H1 (cell line): ENCODE measurements at places on chromosomes 5 and 9.

DNA sequence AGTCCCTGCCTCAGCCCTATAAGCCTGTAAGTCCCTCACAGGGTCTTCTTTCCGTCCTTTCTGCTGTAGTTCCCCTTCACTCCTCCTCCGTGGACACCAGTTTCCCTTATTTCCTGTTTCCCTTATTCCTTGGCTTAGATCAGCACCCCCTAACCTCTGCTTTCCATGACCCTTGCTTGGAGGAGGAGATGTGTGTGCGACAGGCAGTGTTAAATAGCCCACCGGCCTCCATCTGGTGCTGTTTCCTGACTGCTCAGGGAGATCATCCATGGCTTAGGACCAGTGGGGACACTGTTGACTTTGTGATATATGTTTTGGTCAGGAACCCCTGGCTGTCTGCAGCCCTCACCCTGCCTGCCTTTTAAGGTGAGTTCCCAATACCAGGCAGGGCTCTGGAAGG, 34.1 kb upstream of the PSD2 start:
- H3K4me1 ChIP-seq = peaks cover 13% of the 10 kb centered on the region
- no peaks in the 10 kb centered on the region for H3K36me3 ChIP-seq
- no peak overlapping the region for H3K27ac ChIP-seq
- DNase-seq = no peak

GRCh38 chr9:88748566-88749261, 213.7 kb downstream of the NXNL2 start:
- no peaks in the 10 kb centered on the region for H3K36me3 ChIP-seq
- no peaks in the 10 kb centered on the region for H3K27me3 ChIP-seq
- no peak overlapping the region for H3K27ac ChIP-seq
- peaks cover 5% of the 10 kb centered on the region for H3K4me1 ChIP-seq
- DNase-seq = no peak
- H3K4me3 ChIP-seq = no peak overlapping the region

DNA sequence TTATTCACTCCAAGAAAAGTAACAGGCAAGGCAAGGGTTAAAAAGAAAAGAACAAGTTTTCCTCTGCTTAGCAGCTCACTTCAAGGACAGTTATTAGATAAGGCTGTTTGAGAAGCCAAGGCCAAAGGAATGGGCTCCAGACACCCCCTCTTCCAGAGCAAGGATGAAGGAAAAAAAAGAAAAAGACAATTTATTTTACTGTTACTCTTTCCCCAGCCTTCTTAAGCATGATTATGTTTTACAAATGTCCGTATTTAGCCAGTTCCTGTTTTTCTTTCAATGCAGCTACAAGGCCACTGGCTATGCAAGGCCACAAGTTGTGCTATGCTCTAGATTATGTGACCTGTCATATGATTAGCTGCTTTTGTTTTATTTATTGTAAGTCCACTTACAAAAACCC, 106.5 kb upstream of the SIMC1 start:
- H3K4me1 ChIP-seq = peaks cover 2% of the 10 kb centered on the region
- H3K36me3 ChIP-seq = no peaks in the 10 kb centered on the region
- DNase-seq = no peak
- H3K4me3 ChIP-seq = no peak overlapping the region

DNA sequence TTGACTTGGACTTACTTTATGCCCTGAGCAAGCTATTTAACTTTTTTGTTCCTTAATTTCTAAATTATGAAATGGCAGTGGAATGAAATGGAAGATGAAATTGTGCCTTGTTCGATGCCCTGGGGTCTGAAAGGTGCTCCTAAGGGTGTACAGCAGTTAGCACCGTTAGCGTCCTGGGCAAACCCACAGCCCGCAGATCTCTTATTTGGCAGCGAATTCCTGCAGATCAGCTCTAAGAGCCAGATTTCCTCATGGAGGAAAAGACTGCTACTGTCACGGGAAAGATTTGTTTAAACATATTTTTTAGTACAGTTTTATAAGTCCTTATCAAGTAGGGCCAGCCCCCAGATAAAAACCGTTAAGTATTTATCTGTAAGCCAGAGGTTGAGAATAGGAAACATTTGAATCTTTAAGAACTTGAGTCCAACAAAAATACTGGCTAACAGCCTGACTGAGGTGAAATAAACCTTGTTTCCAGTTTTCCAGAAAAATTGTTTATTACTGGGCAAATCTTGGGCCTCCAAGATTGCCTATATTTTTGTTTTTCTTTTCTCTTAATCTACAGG, 216.5 kb upstream of the DMRT1 start:
- H3K4me1 ChIP-seq = no peaks in the 10 kb centered on the region
- H3K27me3 ChIP-seq = no peaks in the 10 kb centered on the region
- H3K4me3 ChIP-seq = no peak overlapping the region

DNA sequence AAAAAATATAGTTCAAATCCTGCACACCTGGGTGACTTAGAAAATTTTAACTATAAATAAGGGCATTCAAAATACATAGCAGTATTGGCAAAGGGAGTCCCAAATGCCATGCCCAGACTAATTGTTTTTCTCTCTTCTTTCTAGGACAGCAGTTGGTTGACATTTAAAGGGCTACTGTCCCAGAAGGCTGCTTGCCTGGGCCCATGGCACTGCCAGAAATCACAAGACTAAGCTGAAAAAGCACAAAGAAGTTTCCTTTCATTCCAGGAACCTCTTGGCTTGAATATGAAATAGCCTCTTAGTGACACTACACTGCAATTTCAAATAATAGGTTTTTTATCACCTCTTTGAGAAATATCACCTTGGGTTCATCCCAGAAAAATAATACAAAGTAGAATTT, 388.9 kb upstream of the TRPC7 start:
- no peaks in the 10 kb centered on the region for H3K4me1 ChIP-seq
- no peak overlapping the region for H3K27ac ChIP-seq
- H3K27me3 ChIP-seq = no peaks in the 10 kb centered on the region
- no peak overlapping the region for H3K4me3 ChIP-seq
- H3K36me3 ChIP-seq = no peaks in the 10 kb centered on the region

DNA sequence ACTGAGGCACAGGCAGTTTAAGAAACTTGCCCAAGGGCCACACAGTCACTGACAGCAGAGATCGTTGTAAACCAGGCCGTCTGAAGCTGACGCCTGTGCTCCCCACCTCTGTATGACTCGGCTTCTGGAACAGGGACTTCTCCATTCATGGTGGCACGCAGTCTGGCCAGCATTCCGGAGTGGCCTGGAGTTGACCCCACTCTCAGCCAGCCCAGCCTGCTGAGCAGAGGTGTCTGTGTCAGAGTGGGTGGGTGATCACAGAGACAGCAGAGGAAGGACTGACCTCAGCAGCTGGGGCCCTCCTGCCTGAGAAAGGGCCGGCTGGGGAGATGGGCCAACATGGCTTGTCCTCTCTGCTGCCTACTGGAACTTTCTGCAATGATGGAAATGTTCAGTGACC, 12.6 kb downstream of the LRSAM1 start:
- H3K4me3 ChIP-seq = no peak overlapping the region
- H3K36me3 ChIP-seq = peaks cover 5% of the 10 kb centered on the region; the same call in 1 of the 2 replicates
- no peak overlapping the region for H3K27ac ChIP-seq
- no peak for DNase-seq
- no peaks in the 10 kb centered on the region; the same call in 1 of the 2 replicates for H3K27me3 ChIP-seq
